ENCODE measurements at places on chromosomes 4 and X.

DNA sequence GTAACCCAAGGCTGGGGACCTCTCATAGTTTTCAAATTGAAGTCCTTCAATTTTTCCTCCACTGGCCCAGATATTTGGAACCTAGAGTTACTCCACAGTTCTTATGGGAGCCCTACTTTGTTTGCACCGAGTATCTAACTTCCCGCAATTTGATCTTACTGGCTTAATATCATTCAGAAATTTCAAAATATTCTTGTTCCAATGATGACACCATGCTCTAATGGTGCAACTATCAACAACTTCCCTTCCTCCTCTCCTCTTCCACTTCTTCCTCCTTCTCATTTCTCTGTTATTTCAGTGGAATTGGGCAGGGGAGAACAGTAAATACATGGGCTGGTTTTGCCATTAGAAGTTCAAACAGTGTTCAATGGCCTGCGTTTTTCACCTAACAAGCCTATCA is 20.2 kb downstream of the PDCL2 start:
- DNase-seq = no peak

GRCh38 chr4:37481547-37482122 is 204.5 kb downstream of the RELL1 start:
- DNase-seq = no peak

DNA sequence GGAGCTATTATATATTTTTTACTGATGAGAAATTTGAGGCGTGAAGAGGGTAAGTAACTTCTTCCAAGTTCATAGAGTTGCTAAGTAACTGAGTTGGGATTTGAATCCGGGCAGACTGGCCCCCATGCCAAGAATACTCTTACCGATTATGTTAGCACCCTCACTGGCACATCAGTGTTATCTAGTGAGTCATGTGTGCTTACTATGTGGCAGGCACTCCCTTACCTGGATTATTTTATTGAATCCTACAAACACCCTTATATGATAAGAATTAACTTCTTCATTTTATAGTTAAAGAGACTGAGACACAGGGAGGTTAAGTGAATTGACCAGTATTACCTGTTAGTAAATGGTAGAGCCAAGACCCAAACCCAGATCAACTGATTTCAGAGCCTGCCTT is 20.9 kb downstream of the MTHFD2L start:
- DNase-seq = no peak

DNA sequence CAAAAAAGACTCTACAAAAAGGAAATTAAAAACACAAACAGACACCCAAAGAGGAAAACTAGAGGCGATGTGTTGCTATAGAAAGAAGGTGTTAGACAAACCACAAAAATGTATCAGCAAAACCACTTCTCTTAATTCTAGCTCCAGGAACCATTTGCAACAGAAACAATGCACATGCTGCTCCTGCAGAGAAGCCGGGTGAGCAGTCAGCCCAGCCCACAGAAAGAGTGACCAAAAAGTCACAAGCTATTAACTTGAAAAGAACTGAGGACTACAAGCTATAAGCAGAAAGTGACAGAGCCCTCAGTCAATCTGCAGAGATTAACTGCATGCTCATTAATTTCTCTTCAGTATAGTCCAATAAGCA is 96.2 kb upstream of the KLHL13 start:
- no peak for DNase-seq

DNA sequence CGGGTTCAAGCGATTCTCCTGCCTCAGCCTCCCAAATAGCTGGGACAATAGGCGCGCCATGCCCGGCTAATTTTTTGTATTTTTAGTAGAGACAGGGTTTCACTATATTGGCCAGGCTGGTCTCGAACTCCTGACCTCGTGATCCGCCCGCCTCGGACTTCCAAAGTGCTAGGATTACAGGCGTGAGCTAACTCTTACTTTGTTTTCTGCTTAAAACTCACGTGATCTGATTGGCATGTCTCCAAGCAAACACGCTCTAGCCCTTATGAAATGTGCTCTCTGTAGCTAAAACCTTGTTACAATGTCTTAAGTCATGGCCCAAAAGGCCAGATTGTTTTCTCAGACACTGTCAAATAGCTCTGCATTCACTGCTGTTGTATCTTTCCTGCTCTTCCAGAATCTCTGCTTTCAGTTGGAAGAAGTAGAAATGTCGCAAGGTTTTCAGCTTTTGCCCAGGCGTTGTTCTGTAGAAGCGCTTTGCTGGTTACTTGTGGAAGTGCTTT is 39.7 kb upstream of the OGT start:
- DNase-seq = no peak

GRCh38 chrX:104137496-104137895 is 19.3 kb downstream of the SLC25A53 start:
- no peak for DNase-seq

DNA sequence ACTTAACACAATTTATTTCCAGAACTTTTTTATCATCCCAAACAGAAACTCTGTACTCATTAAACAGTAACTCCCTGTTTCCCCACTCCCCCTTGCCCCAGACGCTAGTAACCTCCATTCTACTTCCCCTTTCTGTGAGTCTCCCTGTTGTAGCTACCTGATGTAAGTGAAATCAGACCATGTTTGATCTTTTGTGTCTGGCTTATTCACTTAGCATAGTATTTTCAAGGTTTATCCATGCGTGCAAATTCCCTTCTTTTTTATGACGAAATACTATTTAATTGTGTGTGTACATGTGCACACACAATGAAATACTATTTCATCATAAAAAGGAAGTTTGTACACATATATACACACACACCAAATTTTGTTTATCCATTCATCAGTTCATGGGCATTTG is 5.2 kb downstream of the PKD2 start:
- DNase-seq = no peak

GRCh38 chrX:26649534-26649933 is 433.6 kb downstream of the MAGEB5 start:
- no peak for DNase-seq

DNA sequence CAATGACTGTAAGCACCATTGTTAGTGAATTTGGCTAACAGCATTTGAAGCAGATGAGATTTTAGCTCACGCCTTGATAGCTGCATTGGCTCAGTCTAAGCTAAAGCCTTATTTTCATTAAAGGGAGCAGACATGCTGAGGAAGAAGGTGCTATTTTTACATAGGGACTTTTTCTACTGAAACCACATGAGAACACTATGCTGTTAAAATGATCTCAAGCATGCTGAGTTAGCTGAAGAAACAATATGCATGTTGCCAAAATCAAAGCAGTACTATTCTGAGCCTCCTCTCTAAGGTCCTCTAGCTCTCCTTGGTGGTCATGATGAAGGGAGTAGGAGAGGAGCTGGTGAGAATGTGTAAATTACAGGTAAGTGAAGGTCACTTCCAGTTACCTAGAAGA is 134.4 kb upstream of the JADE1 start:
- DNase-seq = no peak

- DNase-seq = no peak
Observed at GRCh38 chr4:2297606-2298531, 36.0 kb upstream of the MXD4 start.

GRCh38 chrX:108584617-108585211 is 145.1 kb downstream of the COL4A5 start:
- DNase-seq = no peak
